ENCODE measurements at places on chromosomes 12 and 14.
A peak's percentile ranks its signal among the peaks of the same experiment; 100 is the strongest.

DNA sequence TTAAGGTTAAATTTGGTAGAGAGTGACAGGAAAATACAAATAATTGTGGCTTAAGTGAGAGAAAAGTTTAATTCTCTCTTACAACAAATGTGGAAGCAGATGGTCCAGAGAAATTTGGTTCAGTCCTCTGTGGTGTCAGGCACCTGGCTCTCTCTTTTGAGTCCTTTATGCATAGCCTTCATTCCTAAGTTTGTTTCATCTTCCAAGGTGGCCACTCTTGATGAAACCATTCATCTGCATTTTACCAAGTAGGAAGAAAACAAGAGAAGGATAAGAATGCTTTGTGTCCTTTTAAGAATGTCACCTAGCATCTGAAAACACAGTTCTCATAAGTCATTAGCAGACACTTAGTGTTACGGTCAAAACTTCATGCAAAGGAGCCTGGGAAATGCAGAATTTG, 442.5 kb downstream of the CCER1 start:
- DNase-seq, result no peak

DNA sequence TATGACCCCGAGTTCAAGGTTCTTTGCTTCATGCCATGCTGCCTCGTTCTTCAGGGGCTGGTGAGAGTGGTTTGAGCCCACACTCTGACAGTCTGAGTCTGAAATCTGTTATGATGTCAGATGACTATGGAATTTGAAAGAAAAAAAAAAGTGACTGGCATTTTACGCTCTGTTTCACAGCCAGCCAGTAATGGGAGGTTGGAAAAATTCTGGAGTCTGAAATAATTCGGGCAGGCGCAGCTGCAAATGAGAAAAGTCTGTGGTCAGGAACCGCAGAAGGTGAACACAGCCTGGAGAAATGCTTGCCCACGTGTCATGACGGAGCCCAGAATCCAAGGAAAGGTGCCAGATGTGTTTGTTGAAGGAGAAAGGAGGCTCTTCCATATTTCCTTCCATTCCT, 269.8 kb upstream of the PWP1 start:
- DNase-seq, result peak; percentile 63

- no peak for DNase-seq
These were observed 1.8 kb downstream of the SH2B3 start for GRCh38 chr12:111407377-111408115.

DNA sequence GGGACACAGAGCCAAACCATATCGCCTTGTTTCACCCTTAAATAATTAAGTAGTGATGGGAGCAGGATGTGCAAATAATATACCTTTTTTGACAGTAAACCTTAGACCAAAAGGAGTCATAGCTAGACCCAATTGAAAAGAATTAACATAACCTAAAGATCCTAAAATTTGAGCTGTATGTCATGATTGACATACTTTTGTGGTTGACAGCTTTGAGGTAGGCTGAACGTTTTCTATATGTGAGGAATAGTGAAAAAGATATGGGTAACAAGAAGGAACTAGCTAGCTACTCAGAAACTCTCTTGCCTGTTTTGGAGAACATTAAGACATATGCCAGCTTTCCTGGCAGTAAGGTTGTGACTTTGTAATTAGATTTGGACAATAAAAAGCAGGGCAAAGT, 320.6 kb downstream of the KCNC2 start:
- DNase-seq, result no peak

- no peak for DNase-seq
These were observed 29.5 kb upstream of the HIGD1C start for GRCh38 chr12:50922820-50923219.

- DNase-seq, result peak; percentile 3
These were observed 60.6 kb upstream of the TCL1A start for GRCh38 chr14:95774265-95775160.

DNA sequence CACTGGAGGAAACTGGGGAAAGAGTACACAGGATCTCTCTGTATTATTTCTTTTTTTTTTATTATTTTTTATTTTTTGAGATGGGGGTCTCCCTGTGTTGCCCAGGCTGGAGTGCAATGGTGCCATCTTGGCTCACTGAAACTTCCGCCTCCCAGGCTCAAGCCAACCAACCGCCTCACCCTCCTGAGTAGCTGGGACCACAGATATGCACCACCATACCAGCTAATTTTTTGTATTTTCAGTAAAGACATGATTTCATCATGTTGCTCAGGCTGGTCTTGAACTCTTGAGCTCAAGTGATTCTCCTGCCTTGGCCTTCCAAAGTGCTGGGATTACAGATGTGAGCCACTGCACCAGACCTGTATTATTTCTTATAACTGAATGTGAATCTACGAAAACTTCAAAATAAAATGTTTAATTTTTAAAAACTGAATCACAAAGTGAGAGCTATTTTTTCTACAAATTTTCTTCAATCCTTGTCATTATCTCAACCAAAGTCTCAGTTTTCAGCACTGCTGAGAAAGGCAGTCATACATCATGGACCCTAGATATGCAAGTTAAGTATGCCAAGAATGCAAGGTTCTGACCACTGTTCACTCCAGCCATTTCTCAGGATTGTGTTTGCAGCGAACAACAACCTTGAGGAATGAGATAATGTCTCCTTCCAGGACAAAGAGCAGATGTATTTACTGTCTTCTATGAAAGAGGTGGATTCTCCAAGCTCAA, 2.4 kb downstream of the EAPP start:
- peak; percentile 84 for DNase-seq

GRCh38 chr14:97100306-97100705, 303.1 kb downstream of the VRK1 start:
- no peak for DNase-seq

DNA sequence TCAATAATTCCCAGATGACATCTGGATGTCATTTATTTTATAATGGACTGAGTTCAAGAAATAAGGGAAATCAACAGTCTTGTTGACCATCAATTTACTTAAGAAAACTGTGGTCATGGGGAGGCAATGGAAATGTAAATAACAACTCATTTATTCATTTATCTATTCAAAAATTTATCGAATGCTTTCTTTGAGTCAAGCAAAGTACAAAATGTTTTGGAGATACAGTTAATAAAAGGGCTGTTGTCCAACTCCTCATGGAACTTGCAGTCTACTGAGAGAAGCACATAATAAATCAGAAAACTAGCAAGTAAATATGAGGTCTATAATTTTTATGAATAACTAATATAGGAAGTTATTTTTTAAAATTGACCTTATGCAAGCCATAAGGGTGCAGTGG, 65.5 kb upstream of the KITLG start:
- no peak for DNase-seq

DNA sequence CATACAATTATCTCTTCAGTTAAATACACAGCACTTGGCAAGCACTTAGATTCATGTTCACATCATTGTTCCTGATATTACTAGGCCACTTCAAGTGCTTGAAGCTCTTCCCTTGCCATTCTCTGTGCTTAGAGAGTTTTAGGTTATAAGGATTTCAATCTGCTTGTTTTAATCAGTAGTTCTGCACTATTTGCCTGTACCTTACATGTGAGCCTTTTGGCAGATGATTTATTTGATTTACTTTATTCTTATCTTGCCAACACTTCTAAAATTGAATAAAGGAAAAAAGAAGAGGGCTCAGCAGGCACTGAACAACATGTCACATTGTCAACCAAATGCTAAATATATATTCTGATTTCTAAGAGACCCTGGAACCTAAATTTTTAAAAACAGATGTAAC, 363.8 kb upstream of the USP15 start:
- no peak for DNase-seq

DNA sequence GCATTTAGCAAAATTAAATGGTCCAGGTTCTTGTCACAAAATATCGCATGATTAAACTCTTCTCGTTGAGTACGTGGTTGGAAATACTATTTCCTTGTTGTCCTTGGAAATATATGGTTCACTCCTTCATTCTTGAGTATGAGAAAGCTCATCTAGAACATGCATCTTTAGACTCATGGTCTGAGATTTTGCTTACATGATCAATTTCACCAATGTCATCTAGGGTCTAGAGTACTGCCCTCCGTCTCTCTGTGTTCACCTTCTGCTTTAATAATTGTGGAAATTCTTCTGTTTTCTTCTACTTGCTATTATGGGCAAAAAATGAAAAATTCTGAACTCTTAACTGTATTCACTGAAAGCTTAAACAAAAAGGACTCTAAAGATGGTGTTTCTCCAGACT, 25.9 kb downstream of the MBIP start:
- DNase-seq, result no peak

DNA sequence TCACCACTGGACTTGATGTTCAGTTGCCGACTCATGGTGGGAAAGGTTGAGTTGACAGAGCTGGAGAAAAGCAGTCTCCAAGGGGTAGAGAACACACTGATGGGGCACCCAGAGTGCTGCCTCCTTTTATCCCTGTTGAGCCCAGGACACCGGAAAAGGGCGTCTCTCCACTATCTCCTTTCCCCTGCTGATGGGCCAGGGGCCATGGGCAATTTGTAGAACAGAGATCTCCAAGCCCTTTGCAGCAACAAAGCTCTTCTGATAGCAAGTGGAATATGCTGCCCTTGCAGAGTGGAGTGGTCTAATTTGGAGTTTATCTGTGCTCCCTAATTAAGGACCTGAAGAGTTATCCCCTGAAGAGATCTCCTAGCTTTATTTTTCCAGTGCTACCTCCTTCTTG, at the start of gene KRT74:
Gene KRT74, minus strand, starts transcription at position 101 of the 400 bp plus-strand sequence. Its CDS starts 66 bp downstream, at position 35.
- no peak for DNase-seq

GRCh38 chr12:11820476-11820875, 171.0 kb downstream of the ETV6 start:
- DNase-seq, result no peak

DNA sequence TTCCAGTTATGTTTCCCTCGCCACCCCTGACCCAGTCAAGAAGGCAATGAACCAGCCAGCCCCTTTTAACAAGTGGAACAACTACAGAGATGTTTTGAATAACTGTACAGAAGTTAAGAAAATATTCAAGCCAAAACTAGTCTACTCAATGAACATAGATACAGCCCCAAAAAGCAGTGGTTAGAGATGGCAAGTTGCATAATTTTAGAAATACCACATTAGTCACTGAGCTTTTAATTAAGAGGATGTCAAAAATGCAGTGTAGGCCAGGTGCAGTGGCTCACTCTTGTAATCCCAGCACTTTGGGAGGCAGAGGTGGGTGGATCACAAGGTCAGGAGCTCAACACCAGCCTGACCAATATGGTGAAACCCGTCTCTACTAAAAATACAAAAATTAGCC, 27.2 kb downstream of the PROX2 start:
- no peak for DNase-seq

GRCh38 chr12:27709932-27710591, 570 bp upstream of the MRPS35 start:
- peak; percentile 37 for DNase-seq

GRCh38 chr14:31884776-31885379, 192.2 kb upstream of the ARHGAP5 start:
- DNase-seq, result no peak

DNA sequence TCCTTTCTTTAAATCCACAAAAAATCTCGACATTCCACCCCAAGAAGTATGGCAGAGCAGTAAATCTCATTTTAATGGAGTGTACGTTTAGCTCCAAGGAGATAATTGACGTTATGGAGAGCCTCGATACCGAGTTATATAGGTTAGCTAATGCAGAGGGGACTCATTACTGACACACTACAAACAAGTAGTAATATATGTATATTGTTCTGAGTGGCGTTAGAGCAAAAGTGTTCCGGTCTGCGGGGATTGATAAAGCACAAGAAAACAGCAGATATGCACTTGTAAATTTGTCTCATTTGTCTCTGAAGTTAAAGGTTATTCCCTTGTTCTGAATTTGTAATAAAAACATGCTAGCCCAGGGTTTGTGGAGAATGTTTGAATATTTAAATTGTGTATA, 84.1 kb downstream of the BCL11B start:
- no peak for DNase-seq

DNA sequence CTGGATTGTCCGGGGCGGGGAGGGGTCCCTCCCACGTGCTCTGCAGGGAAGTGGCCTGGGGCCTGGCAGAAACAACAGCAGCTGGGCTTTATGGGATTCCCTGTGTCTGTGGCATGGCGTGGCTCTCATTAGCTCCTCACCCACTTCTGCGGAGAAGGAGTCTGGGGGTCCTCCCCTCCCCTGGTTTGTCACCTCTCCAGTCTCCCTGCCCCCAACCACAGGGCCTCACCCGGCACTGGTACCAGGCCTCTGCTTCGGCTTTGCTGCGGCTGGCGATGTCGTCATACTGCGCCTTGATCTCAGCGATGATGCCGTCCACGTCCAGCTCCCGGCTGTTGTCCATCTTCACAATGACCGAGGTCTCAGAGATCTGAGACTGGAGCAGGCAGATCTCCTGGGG, 6.4 kb downstream of the KRT82 start:
- no peak for DNase-seq

DNA sequence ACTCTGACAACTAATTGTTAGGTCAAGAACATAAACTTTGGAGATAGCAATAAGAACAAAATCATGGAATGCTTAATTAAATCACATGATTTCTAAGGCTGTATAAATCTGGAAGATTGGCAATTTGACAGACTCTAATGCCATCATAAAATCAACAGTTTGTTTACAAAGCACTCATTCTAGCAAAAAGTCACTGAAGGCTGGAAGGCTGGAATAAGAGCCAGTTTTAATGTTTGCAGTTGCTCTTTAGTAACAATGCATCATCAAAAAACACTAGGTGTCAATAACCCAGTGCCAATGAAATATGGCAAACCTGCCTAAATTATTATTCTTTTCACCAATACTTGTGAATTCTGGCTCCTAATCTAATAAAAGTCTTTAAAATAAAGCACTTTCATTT, 65.0 kb downstream of the NUMB start:
- no peak for DNase-seq

DNA sequence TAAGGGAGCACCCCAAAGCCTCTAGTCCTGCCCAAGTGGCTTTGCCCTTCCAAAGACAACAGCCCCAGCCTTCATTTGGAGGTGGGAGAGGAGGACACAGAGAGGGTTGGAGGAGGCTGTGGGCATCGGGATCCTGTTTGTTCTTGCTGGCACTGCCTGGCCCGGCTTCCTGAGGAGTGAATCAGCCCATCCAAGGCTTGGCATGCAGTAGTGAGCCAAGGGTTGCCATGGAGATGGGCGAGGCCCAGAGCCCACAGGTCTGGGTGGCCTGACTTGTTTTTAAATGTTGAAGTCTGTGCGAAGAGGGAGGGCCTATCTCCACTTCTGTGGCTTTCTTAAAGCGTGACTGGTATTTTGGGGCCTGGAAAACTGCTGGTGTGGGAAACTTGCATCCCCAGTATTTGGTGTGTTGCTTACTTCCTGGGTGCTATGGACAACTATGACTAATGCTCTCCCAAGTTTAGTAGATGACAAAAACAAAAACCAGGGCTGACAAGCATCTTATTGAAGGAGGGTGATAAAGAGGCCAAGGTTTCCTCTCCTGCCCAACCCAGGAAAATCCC, 15.8 kb downstream of the CD9 start:
- DNase-seq, result peak; percentile 34

- DNase-seq, result no peak
These were observed 7.0 kb upstream of the UBC start for GRCh38 chr12:124921200-124922031.

DNA sequence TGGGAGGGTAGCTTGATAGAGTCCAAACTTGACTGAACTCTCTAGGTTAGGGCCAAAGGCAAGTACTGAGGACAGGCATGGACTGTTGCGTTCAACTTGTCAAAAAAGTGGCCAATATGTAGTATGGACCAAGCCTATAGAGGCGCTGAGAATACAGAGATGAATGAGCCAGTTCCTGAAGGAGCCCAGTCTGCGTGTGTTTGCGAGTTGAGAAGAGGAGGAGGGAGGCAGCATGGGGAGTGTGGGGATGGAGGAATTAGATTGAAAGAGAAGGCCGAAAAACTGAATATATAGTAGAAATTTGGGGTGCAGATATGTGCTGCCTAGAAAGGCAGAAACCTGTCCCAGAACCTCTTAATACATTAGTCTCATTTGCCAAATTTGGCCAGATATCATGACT, 412.4 kb downstream of the PCNX1 start:
- DNase-seq, result no peak

- DNase-seq, result no peak
These were observed 172.4 kb upstream of the CAND1 start for GRCh38 chr12:67096533-67097318.

All from non-pigmented ciliary epithelial cell (primary cell).